ENCODE measurements at places on chromosomes 12 and 14.

- DNase-seq, result no peak
Measured at GRCh38 chr14:22479776-22480464, 109.1 kb downstream of the DAD1 start.

DNA sequence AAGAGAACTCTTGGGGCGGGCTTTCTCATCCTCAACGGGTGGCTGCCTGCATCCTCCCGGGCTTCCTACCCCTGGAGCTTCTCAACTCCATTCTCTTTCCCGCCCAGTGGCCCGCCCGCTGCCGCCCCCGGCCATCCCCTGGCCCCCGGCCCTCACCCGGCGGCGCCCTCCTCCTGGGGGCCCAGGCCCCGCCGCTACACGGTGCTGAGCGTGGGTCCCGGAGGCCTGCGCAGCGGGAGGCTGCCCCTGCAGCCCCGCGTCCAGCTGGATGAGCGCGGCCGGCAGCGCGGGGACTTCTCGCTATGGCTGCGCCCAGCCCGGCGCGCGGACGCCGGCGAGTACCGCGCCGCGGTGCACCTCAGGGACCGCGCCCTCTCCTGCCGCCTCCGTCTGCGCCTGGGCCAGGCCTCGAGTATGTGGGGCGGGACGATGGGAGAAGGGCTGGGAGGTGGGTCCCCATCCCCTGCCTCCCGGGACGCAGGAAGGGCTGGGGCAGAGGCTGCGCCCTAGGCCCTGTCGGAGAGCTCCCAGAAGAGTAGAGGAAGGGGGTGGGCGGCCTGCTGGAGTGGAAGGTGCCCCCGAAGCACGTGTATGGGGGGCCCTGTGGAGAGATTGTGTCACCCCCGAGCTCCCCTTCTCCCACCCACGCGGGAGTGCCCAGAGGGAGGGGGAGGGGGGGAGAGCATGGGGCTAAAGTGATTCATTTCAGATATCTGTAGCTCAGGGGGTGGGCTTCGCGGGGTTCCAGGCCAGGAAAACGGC, 1.5 kb downstream of the LAG3 start:
- DNase-seq, result no peak

- DNase-seq, result no peak
Measured at GRCh38 chr14:99330316-99331240, 58.6 kb upstream of the BCL11B start.

- no peak for DNase-seq
Measured at GRCh38 chr12:124856132-124856841, 7.4 kb downstream of the SCARB1 start.

DNA sequence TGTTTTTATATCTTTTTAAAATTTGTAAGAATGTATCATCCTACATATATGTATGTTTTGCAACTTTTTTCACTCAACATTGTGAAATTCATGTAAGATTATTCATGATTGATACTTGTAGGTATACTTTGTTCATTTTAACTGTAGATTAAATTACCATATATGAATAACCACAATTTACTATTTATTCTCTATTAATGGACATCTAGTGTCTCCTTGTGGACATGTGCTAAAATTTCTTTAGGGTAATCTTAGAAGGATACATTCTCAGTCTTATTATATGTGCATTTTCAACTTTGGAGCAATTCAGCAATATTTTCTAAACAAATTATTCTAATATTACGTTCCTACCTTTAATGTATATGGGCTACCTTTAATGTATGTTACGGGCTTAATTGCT, 192.4 kb downstream of the FUT8 start:
- no peak for DNase-seq

DNA sequence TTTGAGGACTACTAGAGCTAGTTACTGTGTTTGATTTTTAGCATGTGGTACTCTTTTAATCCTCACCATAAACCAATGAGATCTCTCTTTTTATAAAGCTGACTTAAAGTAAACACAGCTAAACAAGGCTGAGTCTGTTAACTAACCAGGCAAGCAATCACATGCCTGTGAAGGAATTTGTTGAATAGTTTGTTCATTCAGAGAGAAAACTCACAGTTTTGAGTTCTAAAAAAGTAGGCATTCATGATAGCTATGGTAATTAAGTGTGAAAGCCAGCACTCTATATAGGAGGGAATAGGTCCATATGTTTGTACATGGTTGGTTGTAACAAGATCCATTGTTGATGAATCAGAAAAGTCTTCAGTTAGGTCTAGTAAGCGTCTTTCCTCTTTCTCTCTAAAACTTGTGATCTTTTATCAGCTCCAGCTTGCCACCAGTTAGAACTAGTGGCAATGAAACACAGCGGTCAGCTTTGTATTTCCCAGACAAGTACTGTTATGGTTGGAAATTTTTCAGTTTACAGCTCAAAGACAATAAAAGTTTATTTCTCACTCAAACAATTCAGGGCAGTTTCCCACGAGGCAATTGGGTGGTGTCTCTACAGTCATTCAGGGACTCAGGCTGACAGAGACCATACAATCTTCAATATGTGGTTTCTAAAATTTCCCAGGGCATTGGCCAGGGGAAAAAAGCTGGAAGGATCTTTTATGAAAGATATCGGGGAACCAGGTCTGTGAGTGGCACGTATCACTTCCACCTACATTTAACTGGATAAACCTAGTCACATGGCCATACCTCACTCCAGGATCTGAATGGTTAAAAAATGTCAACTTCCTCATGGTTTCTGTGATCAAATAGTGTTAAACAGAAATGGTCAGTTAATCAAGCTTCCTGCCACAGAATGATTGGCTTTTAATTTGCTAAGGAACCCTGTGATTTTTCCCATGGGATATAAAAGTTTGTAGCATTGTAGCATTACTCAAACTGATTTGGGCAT, 203.1 kb downstream of the KIF21A start:
- no peak for DNase-seq

- no peak for DNase-seq
Measured at GRCh38 chr14:93220509-93220908, 13.5 kb downstream of the UBR7 start.

- no peak for DNase-seq
Measured at GRCh38 chr12:8834230-8834629, 11.8 kb downstream of the A2ML1 start.

GRCh38 chr14:89540009-89540829, 123.2 kb upstream of the FOXN3 start:
- no peak for DNase-seq

GRCh38 chr12:44015333-44015941, 179.6 kb downstream of the TMEM117 start:
- DNase-seq, result peak; percentile 28

DNA sequence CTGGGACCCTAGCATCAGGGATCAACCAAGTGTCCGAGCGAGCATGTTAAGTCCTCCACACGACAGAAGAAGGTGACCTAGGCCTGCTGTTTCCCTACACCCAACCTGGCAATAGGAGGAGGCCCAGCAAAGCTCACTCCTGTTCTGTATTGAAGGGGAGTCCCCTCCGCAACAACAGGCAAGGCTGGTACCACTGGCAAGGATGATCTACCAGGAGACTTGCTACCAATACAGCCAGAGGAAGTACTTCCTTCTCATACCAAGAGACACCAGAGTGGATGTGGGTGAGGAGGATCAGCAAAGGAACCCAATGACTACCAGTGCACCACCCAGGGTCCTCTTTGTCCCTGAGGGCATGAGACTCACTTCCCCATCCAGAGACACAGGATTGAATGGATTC, 4.9 kb downstream of the KLRC1 start:
- DNase-seq, result no peak

DNA sequence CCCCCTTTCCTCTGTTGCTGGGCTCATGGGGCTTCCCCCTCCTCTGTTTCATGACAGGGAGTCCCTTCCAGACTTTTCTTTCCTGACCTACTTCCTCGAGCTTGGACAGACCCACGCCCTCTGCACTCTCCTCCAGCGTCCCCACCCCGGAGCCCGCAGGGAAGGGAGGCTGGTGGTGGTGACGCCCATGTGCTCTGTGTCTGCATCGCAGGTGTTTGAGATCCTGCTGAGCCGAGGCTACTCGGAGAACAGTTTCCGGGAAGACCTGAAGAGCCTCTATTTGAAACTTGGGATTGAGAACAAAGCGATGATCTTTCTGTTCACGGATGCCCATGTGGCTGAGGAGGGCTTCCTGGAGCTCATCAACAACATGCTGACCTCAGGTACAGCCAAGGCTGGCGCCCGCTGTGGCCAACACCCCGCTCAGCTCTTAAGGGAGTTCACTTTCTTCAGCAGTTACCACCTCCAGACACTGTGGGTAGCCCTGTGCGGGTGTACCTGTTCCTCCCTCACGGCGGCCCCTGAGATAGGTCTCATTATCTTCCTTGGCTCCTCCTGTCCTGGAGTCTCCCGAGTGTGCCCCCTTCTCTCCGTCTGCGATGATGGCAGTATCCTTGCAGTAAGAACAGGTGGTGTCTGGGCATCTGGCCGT, 85.6 kb downstream of the CCDC92 start:
- no peak for DNase-seq

DNA sequence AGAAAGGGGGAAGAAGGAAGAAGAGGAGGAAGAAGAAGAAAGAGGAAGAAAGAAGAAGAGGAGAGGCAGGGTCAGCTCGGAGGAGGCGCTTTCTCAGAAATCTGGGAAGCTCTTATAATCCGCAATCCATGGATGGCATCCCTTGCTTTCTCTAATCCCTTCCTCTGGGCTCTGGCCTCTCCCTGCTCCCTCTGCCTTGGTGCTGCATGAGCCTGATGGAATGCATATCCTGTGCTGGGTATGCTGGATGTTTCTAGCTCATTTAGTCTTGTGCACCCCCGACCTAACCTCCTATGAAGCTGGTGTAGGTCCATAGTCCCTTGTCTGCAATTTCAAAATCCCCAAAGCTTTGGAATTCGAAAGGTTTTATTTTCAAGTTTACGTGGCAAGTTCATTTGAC, 94.2 kb upstream of the MYL2 start:
- no peak for DNase-seq

DNA sequence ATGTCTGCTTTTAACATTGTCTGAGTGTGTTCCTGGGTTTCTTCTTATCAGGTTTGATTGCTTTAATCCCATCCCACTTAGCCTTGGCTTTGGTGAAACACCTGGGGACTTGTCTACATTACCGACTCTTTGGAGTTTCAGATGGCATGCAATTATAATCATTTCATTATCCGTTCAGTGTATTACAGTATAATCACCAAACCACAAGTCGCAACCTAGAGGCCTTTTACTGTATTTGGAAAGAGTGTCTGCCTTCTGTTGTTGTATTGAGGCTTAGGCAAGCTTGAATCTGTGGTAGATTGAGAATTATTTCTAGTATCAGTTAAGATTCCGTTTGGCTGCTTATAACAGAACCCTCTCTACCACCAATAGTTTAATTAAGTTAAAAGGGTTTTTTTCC, 103.9 kb downstream of the TGFB3 start:
- DNase-seq, result no peak

DNA sequence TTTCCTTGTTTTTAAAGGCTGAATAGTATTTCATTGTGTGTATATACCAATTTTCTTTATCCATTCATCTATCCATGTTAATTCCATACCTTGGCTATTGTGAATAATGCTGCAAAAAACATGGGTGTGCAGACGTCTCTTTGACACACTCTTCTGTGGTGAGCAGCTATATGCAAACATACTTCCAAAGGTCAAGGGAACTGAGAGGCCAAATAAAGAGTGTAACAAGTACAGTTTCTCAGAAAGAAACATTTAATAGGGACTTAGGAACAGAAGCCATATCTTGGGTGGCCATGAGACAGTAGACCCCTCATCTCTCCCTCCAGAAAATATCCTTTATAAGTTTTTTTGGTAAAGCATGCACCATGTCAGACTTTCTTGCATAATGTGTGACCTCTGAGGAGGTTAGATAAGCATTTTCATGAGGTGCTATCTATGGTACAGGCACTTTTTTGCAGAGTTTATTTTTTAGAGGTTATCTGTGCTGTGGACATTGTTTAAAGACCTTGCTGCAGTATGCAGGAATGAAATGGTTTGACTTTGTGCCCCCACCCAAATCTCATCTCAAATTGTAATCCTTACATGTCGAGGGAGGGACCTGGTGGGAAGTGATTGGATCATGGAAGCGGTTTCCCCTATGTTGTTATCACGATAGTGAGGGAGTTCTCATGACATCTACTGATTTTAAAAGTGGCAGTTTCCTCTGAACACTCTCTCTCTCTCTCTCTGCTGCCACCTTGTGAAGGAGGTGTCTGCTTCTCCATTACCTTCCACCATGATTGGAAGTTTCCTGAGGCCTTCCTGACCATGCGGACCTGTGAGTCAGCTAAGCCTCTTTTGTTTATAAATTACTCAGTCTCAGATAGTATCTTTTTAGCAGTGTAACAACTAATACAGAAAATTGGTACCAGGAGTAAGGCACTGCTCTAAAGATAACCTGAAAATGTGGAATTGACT, 1202.3 kb downstream of the GALC start:
- DNase-seq, result no peak

- DNase-seq, result no peak
Measured at GRCh38 chr12:82529101-82529500, 157.6 kb upstream of the TMTC2 start.

DNA sequence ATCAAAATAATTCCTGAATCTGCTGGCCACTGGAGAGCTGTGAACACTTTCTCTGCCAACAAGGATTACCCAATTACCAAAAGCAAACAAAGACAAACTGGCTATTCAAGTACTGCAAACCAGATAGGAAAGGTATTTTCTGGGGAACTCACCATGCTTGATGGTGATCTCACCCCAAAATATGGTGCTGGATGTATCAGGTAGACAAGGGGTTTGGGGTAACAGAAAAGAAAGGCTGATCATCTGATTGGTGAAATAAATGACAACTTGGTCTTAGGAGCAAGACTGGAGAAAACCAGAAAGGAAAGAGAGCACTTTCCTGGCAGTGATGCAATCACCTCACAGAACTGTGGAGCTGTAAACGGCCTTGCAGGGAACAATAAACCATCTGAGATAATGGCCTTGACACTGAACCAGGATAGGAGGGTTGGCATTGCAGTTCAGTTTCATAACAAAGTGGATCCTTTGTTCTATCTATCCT, 31.0 kb upstream of the NPFF start:
- peak; percentile 63 for DNase-seq

- DNase-seq, result no peak
Measured at GRCh38 chr14:36301159-36301558, 19.3 kb downstream of the MBIP start.

GRCh38 chr12:131391399-131391798, 319.5 kb upstream of the SFSWAP start:
- no peak for DNase-seq
